ENCODE measurements at places on chromosomes 2 and 18.

GRCh38 chr2:223674998-223675609 lies 72.9 kb upstream of the SCG2 start:
- DNase-seq = no peak

- no peak for DNase-seq
These were observed 59.9 kb upstream of the REG3A start for GRCh38 chr2:79219383-79219988.

- no peak for DNase-seq
These were observed 25.7 kb upstream of the COX7A2L start for GRCh38 chr2:42386682-42387081.

GRCh38 chr2:66156171-66156570 lies 278.8 kb upstream of the MEIS1 start:
- DNase-seq = no peak

GRCh38 chr2:187689372-187689771 lies 135.1 kb upstream of the TFPI start:
- DNase-seq = no peak

DNA sequence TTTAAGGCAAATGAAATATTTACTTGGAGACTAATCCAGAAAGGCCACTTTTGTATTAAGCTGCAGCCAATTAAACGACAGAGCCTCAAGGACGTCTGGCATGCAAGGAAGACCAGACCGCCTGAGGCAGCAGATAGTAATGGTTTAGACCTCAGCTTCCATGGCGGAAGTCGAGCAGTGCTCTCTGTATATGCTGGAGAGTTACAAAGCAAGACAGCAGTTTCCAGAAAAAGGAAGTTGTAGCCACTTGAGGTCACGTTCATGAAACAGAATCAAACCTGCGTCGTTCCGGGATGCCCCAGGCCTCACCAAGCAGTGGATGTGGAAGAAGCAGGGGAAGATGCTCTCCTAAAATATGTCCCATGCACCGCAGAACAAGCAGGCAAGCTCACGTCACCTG lies 142.0 kb downstream of the PTGR3 start:
- no peak for DNase-seq

GRCh38 chr18:75658330-75658729 lies 230.8 kb upstream of the SMIM21 start:
- DNase-seq = no peak

DNA sequence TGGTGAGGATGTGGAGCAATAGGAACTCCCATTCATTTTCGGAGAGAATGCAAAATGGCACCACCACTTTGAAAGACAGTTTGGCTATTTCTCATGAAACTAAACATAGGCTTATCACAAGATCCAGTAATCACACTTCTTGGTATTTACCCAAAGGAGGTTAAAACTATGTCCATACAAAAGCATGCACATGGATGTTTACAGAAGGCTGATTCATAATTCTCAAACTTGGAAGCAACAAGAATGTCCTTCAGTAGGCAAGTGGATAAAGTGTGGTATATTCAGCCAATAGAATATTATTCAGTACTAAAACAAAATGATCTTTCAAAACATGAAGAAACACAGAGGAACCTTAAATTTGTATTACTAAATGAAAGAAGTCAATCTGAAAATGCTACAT lies 440.6 kb downstream of the FBXO15 start:
- DNase-seq = no peak
